ENCODE measurements at places on chromosomes 13 and 19.

- no peak for DNase-seq
These were observed 53.6 kb downstream of the DGKH start for GRCh38 chr13:42101821-42102585.

DNA sequence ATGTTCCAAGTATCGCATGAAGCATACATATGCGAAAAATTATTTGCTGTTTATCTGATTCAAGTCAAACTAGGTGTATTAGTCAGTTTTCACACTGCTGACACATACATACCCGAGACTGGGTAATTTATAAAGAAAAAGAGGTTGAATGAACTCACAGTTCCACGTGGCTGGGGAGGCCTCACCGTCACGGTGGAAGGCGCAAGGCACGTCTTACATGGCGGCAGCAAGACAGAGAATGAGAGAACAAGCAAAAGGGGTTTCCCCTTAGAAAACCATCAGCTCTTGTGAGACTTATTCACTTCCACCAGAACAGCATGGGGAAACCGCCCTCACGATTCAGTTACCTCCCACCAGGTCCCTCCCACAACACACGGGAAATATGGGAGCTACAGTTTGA is 13.0 kb upstream of the PROZ start:
- DNase-seq = no peak

GRCh38 chr13:33828431-33829129 is 10.6 kb downstream of the RFC3 start:
- DNase-seq = no peak

DNA sequence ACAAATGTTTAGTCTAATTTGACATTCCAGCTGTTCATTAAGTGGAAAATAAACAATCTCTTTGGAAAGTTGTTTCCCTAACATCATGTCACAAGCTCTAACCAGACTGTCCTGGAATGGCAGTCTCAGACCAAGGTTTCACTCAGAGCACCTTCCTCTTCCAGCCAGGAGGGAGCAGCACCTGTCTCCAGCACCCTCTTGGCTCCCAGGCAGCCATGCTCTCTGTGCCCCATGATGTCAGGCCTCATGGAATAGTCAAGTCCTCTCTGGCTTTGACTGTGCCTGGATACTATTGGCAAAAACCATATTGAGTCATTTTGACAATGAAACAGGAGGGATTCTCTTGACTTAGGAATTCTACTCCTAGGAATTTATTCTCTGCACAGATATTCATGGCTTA is 171.4 kb downstream of the OXGR1 start:
- peak; percentile 68 for DNase-seq

- no peak for DNase-seq
These were observed at the start of gene ZNF154 for GRCh38 chr19:57708641-57709361. ZNF154 (minus strand) TSS chr19:57709204; CDS start chr19:57708971, 233 bp downstream.

DNA sequence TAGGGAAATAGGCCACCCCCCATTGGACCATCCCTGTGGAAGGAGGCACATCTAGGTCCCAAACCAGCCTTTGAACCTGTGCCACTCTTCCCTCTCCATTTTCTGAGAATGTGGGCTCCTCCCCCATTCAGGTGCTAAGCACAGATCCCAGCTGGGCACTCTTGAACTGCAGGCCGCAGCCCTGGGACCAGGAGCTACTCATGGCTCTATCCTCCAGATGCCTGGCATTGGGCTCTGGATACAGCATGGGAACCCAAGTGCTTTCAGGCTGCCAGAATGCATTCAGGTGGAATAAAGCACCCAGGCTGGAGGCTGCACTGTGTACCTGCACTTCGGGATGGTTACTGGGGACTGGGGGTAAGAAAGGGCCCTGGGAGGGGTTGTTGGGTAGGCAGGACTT is 1372.3 kb upstream of the SPRY2 start:
- no peak for DNase-seq

DNA sequence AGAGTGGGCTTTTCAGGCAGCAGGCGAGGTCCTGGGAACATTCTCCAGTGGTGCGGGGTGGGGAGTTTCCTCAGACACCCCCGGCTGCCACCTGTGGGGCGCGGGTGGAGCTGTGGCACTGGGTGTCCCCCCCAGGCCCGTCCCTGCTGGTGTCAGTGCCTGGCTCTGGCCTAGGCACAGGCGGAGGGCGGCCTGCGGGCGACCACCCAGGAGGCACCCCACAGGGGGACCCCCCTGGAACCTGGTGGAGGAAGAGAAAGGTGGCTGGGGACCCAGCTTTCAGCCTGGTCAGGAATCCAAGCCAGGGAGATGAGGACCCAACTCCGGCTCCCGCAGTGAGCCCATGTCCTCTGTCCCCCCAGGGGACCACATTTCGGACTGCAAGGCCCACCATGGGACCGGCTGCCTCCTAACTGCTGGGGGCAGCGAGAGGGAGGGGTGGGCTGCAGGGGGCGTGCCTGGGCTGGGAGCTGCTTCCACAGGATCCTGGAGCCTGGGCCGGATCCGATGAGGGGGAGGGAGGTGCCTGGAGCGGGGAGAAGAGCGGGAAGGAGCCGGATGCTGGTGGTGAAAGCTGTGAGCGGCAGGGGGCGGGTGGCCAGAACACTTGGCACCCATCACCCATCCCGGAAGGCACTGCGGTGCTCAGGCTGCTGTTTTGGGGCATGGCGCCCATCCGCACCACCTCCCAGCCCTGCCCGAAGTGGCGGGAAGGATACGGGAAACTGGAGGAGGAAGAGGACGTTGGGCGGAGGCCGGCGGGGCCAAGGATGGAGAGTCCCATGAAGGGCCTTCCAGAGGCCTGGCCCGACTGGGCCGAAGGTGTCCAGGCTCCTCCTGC is 5.5 kb upstream of the CTXN1 start:
- no peak for DNase-seq

- DNase-seq = no peak
These were observed 207.6 kb downstream of the DACH1 start for GRCh38 chr13:71659404-71659803.

GRCh38 chr13:36432106-36432544 is at the start of gene CCNA1:
CCNA1 (plus strand) TSS chr13:36432495; CDS start chr13:36433057, 562 bp downstream.
- DNase-seq = peak; percentile 80

GRCh38 chr19:2261438-2262172 is 5.4 kb upstream of the JSRP1 start:
- DNase-seq = no peak

DNA sequence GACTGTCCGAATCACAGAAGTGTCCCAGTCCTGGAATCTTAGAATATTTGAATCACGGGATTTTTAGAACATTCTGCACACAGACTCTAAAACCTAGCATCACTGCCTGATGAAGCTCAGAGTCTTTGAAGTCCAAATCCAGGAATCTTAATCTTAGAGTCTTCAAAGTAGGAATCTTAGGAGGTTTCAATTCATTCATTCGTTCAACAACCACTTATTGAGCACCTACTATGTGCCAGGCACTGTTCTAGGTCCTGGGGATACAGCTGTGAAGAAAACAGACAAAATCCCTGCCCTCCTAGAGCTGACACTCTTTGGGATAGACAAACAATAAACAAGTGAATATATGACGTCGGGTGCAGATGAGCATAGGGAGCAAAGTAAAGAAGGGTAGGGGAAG is 1.7 kb downstream of the RTN2 start:
- DNase-seq = no peak

DNA sequence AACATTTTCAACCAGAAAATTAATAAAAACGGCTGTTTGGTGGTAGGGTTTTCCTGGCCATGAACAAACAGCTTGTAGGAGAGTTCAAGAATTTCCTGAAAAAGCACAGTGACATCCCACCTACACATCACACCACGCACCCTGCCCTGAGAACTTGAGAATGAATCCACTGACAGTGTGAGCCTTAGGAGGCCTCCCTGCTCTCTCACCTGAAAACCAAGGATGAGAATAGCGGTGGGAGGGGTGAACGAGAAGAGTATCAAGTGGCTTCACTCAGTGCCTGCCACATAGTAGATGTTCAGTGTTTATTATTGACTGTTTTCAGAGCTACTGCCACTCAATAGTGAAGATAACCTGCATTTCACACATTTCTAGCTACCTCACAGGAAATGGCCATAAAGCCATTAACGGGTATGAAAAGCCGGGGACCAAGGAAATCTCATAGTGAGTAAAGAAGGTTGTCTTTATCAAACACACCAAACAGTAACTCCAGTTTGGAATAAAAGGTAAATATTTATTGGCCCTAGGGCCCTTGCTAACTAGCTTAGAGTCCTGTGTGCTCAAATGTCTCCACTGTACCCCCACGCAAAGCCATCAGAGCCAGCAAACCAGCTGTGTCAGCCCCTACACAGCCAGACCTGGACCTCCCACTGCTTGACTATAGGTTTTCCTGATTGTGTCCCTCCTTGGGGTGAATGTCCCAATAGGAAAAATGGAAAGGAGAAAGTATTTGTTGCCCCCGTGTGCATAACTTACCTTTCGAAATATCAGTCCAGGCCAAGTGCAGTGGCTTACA is 40.6 kb downstream of the TPT1 start:
- DNase-seq = no peak

DNA sequence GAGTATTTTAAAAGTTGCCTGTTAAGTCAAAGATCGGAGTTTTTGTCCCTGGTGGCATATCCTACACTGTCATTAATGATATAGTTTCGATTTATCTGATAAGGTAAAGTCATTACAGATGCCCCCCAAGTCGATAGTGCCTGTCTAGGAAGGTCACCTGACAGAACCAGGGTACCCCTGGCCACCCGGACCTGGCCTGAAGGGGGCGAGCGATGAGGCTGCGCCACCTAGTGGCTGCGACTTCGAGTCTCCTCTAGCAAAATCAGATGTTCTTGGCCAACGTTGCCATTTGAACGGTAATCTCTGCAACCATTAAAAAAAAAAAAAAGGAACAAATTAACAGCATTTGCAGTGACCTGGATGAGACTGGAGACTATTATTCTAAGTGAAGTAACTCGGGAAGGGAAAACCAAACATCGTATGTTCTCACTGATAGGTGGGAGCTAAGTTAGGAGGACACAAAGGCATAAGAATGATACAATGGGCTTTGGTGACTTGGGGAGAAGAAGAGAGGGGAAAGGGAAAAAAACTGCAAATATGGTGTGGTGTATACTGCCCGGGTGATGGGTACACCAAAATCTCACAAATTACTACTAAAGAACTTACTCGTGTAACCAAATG is 565.1 kb downstream of the LIG4 start:
- DNase-seq = peak; percentile 57

DNA sequence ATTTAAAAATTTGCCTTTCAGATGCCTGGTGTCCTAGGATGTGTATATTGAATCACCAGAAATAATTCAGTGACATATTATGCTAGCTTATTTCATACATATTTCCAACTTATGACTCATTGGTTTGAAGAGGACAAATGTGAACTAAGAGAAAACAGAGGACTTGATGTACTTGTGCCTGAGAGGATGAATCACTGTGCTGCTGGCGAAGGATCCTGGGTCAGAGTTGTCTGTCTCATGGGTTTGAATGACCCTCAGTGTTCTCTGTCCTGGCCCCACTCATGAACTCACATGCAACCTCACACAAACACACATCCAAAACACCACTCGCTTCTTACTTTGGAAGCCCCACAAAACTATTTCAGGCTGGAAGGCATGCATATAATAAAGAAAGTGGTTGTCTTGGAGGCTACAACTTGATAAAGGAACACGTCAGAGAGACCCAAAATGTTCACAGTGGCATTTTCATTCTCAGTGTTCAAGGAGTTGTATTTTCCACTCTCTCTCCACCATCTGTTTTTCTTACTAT is 129.0 kb upstream of the SPRY2 start:
- DNase-seq = peak; percentile 92

DNA sequence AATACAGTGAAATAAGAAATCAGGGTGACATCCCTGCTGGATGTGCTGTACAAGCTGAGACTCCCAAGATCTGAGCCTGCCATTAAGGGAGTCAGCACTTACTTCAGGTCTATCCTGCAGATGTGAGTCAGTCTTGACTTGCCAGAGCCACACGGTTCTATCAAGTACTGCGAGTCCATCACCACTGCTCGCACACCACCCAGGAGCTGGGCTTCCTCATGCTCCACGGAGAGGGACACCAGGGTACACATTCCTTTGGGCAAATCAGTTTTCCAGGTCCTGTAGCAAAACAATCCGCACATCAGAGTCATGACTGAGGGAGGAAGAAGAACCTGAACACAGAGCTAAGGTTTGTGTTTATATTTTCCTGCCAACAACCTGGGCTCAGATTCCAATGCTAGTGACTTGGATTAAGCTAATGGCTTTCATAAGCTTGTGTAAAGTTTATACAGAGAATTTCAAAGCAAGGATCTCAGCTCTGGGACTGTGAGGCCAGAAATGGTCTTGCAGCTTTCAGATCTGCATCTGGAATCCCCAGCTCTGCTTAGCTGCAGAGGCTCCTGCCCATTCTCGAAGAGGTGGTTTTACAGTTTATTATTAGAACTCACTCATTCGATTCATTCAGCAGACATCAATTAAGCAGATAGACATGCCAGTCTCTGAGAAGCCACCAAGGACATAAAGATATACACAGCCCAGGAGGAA is 90.6 kb downstream of the KL start:
- no peak for DNase-seq

DNA sequence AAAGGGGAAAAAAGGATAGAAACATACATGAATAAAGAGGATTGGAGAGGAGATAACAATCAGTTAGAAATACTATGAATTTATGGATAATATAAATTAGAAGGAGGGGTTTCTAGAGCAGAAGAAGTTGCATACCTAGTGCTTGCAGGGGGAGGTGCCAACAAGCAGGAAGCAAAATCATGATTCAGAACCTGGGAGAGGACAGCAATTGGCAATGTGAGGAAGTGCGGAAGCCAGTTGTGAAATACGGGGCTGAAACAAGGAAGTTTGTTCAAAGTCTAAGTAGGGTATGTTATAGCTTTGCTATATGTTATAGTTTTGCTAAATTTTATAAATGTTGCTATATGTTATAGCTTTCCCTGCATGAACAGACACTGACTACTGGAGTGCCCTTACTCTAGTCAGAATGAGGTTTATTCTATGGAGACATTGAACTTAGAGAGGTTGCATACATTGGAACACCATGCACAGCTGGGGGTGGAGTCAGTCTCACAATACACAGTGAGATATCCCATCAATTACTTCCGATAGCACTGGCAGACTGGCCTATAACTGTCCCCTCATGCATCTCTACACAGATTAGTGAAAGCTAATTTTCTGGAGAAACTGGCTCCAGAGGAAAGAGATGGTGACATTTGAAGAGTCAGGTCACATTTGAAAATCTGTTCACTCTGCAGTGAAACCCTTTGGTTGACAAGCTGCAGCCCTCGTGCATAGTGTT is 92.1 kb downstream of the GPC6 start:
- peak; percentile 67 for DNase-seq

DNA sequence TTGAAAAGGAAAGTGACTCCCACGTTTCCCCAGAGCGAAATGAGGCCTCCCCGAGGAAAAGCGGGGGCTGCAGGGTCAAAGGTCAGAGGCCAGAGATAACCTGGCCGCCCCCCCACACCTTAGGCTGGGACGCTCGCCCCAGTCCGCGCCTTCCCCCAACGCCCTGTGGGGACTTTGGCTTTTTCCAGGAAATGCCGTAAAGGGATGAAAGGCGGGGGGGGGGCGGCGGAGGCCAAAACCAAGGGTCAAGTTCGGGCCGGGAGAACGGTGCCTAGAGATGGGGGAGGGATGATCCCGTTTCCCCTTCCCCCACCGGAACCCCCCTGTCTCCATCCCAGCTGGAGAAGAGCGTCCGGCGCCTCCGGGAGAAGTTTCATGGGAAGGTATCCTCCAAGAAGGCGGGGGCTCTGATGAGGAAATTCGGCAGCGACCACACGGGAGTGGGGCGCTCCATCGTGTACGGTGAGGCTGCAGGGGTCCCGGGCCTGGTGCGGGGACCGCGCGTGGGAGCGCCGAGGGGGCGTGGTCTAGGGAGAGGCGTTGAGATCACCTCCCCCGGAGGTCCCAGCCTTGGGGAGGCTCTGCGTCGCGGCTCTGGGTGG is 575 bp downstream of the SHFL start:
- DNase-seq = no peak

Measured in MCF 10A (cell line).